Activated CD4-positive, alpha-beta memory T cell treated with anti-CD3 and anti-CD28 coated beads for 36 hours (primary cell): ENCODE measurements at places on chromosomes 16 and 17.

DNA sequence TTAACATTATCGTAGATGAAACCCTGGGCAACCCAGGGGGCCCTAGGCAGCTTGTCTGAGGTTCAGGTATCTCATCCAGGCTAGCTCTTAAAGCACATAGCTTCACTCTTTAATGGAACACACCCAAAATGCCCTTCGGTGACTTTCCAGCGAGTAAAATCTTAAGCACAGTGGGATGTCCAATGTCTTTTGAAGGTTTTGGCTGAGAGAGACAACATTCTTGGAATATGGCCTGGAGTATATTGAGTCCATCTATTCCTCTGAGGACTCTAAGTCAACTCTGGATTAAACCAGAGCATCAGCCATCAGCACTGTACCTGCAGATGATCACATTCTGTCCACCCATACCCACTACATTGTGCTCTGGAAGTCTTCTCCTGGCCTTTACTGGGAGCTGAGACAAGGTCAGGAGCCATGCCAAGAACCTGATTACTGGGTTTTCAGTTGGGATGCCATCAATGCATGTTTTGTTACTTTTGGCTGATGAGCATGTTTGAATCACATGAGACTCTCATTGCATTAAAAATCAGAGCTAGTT lies 63.4 kb upstream of the CDH11 start:
- no peak for DNase-seq

DNA sequence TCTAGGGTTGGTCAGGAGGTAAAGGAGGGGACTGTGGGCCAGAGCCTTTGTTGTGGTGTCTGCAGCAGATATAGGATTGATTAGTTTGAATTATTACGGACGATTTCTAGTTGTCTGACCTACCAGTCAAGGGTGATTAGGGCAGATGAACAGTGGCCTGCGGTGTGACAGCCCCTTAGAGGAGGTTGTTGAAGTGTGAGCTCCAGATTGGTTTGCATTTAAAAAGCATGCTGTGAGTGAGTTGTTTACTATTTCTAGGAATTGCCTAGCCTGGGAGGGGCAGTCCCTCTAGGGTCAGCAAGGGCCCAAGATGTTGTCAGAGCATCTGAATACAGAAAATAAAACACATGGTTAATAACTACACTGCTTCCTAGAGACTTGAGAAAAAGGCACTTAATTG lies 108.8 kb downstream of the ARHGAP44 start:
- no peak for DNase-seq

GRCh38 chr16:73197598-73197997 lies 149.7 kb upstream of the ZFHX3 start:
- no peak for DNase-seq

- no peak for DNase-seq
Measured at GRCh38 chr17:73188011-73188410, 4.8 kb upstream of the COG1 start.

DNA sequence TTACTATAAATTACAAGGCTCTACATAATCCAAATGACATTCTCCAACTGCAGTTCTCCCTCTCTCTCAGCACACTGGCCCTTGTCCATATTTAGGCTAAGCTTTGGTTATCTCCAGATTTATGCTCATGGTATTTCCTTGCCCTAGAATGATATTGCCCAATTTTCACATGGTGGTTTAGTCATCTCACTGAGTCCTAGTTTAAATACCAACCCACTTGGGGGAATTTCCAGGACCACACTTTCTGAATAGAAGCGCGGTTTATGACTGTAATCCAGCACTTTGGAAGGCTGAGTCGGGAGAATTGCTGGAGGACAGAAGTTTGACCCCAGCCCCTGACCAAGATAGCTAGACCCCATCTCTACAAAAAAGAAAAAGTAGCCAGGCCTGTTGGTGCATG lies 280.1 kb upstream of the MON1B start:
- DNase-seq = no peak

- DNase-seq = no peak
Measured at GRCh38 chr16:68033101-68033500, 10.0 kb downstream of the DUS2 start.

DNA sequence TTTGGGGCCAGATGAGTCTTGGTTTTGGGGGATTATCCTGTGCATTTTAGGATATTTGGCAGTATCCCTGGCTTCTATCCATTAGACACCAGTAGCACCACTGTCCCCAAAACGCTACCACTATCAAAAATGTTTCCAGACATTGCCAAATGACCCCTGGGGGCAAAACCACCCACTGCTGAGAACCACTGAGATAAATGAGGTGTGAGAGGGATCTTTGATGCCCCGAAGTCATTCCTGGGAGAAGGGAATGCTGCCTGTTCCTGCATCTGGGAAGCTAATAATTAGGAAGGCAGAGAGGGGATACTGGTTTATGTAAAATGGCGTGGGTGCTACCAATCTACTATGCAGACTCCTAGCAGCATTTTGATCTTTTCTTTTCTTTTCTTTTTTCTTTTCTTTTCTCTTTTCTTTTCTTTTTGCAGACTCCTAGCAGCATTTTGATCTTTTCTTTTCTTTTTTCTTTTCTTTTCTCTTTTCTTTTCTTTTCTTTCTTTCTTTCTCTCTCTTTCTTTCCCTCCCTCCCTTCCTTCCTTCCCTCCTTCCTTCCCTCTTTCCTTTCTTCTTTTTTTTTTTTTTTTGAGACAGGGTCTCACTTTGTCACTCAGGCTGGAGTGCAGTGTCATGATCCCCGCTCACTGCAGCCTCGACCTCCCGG lies 8.8 kb upstream of the MT3 start:
- DNase-seq = no peak

GRCh38 chr16:88886845-88887521 lies 20.5 kb upstream of the PABPN1L start:
- no peak for DNase-seq

DNA sequence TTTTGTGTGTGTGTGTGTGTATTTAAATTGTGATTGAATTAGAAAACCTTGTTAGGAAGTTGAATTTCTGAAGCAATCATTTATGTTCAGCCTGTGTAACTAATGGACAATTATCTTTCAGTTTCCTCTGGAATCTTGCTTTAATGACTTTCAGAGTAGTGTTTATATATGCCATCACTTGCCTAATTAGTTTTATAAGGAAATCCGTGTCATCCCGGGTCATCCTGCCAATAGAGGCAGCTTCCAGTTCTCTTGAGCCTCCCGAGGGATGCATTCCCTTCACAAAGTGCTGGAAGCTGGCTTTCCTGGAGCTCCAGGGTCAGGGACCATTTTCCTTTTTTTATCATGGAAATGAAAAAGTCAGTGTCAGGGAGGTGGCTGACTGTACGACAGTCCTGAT lies 42.9 kb downstream of the PRKCA start:
- no peak for DNase-seq

GRCh38 chr16:4136229-4136813 lies 20.1 kb upstream of the ADCY9 start:
- no peak for DNase-seq

GRCh38 chr16:1159325-1159972 lies 6.5 kb downstream of the CACNA1H start:
- no peak for DNase-seq

DNA sequence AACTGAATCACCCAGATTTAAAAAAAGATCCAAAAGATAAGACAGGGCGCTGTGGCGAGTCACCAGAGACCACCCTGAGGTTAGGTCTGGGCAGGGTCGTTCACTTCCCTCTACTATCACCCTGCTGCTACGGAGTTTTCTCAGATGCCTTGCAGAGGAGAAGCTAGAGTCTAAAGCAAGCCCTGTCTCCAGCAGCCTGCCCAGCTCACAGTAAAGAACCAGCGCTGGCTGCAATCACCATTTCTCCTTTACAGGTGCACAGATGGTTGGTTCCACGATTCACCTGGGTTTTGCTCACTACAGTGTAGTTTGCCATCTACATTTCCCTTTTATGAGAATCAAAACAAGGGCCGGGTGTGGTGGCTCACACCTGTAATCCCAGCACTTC lies 71.3 kb downstream of the SRCIN1 start:
- no peak for DNase-seq

DNA sequence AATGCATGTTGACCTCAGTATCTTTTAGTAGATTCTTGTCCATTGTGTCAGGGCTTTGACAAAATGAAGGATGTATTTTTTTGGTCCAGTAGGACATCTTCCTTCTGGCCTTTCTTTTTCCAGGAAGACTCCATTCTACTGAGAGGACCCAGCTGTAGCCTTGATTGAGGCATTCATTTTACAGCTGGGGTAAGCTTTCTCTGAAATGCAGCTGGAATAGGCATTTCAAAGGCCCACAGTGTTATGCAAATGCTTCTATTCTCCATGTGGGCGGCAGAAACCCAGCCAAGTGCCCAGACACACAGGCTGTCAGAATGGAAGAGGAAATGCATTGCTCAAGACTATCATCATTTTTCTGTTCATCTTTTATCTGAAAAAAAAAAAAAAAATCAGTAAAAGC lies 629.0 kb upstream of the CDH8 start:
- DNase-seq = no peak

DNA sequence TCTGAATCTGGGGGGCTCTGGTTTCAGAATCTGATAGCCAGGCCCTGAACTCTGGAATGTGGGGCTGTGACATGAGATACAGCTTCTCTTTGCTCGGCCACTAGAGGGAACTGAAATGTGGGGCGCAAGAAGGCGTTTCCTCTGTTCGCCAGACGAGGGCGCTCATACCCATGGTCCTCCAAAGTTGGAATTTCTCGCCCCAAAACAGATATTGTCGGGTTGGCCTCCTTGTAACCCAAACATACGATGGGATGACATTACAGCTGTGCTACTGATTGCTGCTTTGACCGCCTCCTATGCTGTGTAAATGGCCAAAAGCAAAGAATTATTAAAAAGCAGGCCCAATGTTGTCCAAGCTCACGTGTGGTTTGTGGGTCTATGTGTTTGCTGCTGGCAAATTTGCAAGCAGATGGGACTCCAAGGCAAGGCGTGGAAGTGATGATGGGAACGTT lies 13.1 kb upstream of the MSI2 start:
- DNase-seq = peak; percentile 86

GRCh38 chr16:49348408-49349176 lies 25.0 kb upstream of the C16orf78 start:
- no peak for DNase-seq

GRCh38 chr17:30225112-30225511 lies 10.4 kb downstream of the SLC6A4 start:
- no peak for DNase-seq

- DNase-seq = no peak
Measured at GRCh38 chr17:14831491-14831890, 433.6 kb downstream of the PMP22 start.

- no peak for DNase-seq
Measured at GRCh38 chr16:13108126-13108525, 206.7 kb downstream of the SHISA9 start.

DNA sequence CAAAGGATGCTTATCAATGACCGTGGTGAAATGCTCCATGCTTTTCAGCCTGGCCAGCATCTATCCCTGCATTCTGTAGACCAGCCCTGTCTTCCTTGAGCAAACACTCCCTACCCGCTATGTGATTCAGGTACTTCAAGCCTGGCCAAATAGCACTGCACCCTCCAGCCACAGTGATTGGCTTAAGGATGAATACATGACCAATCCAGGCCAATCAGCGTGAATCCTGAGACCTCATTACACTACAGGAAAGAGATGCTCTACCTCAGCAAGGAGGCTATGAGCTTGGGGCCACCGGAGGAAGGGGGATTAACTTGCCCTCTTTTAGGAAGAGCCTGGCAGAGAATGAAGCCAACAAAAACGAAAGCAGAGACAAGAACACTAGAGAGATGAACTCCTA lies 162.5 kb downstream of the ZNF423 start:
- DNase-seq = no peak

DNA sequence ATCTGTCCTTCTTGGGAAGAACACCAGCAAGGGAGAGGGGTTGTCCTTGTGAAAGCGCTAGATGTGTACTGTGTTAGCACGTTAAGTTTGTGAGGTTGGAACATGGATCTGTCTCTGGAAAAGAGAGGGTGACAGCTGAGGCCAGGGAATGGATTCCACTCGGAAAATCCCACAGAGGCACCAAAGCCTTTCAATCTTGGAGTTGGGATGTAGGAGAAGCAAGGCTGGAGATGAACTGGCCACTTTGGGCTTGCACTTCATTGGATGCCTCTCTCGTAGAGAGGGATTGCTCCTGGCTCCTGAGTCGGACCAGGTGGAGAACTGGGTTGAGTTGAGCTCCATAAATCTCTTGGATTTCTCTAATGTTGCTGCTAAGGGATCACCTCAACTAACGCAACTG lies 67.2 kb downstream of the CCDC182 start:
- DNase-seq = no peak

DNA sequence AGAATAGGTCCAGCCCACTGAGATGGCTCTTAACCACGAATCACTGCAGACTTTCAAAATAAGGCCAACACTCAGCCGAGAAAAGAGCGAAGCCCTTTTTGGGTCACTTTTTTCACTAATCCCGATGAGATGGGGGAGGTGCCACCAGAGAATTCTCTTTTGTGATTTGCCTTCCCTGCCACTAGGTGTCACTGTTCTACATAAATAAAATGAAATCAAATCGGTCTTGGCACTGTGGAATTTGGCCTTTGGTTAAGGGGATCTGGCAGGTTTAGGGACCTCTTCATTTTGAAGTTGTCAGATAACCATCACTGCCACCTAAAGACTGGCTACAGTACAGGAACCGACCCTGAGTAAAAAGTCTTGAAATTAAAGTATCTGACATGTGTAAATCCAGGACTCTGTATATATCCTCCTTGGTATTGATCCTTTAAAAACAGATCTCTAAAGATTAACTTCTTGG lies 147.0 kb downstream of the HS3ST4 start:
- DNase-seq = peak; percentile 21

DNA sequence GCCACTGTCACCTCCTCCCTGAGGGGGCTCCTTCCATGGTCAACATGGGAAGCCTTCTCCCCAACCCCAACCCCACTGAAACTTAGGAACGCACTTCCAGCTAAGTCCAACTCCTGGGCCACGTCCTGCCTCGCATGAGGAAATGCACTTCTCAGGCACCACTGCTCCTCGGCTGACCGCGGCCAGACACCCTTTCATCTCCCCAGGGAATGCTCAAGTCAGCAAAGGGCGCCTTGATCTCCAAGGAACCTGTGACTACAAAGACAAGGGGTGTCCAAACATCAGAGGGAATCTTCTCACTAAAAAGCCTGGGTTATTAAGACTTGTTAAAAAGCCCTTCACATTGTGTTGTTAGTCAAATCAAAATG lies 124.9 kb upstream of the HSBP1 start:
- no peak for DNase-seq

- no peak for DNase-seq
Measured at GRCh38 chr17:78746263-78746948, 35.7 kb downstream of the CYTH1 start.

- DNase-seq = no peak
Measured at GRCh38 chr17:3594051-3594800, 15.0 kb downstream of the TRPV1 start.
